Forelimb muscle (tissue), 1 donor: ENCODE measurements at places on chromosomes 1 and 21. TPM values are rescaled to one million over a fixed set of nuclear protein-coding genes. Genes with fewer than 3 reads are reported as not detected.

GRCh38 chr1:22494144-22494543 lies 42.5 kb downstream of the ZBTB40 start:
- no peak for DNase-seq

DNA sequence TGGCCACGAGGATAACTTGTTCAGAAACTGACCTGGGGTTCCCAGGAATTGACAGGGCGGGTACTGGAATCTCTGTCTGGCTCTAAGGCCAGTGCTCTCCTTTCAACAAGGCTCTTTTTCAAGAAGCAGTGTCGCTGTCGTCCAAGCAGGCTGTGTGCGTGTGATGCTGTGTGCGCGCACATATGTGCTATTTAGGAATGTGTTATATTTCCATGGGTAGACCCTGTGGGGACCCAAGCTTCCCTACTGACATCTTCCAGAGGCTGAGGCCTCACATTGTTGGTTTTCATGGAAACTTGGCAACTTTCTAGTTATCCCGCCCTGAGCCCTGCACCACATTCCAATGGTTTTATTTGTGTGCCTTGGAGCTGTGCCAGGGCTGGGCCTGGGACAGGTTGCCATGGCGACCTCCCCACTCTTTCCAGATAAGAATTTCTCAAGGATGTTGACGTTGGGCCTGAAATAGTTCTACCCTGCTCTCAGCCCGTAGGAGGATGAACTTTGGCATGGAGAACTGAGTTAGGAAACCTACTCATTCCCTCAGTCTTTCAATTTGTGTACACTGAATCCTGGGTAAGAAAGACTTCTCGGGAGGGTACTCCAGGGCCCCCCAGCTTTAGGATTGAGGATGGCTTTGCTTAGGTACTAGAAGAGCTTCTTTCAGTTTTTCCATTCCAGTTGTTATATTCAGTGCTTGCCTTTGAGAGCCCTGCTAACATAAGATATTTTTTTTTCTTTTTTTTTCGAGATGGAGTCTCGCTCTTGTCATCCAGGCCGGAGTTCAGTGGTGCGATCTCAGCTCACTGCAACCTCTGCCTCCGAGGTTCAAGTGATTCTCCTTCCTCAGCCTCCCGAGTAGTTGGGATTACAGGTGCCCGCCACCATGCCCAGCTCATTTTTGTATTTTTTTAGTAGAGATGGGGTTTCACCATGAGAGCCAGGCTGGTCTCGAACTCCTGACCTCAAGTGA lies 38.8 kb upstream of the SRSF10 start:
- peak; percentile 90 for DNase-seq

DNA sequence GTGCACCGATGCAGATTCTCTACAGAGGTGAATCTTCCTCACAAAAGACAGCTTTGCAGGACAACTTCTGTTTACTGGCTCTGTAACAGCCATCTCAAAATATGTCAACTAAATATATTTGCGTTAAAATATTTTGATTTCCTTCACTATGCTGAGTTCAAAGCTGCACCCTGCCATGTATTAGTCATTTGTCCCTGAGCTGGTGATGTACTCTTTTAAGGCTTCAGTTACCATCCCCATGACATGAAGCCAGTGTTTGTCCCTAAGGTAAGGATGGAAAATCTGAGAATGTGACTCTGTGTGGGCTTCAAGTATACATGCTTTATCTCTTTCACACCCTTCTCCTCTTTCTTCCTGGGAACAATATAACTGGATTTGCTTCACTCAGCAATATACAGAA lies 70.2 kb upstream of the BTG3 start:
- no peak for DNase-seq

- no peak for DNase-seq
Measured at GRCh38 chr1:47128221-47128620, 9.0 kb upstream of the CYP4A22 start.

DNA sequence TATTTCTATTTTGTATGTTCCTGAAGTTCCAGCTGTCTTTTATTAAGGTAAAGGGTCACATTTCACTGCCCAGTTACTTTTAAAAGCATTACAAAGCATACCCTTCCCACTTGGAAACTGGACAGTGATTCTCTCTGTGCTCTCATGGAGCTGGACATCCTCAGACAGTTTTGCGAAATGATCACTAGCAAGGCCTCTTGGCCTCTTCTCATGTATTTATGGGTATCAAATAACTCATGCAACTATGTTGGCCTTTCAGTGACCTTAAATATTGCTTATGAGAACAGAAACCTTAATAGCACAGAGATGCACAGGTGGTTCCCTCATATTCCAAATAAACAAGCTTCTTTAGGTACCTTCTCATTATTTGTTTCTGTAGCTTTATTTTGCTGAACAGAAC lies 7.9 kb upstream of the AMPD1 start:
- DNase-seq, result no peak

TRIM45 gene
- 24.6 TPM for polyA plus RNA-seq
